ENCODE measurements at places on chromosomes 13 and 19. TPM values are rescaled to one million over a fixed set of nuclear protein-coding genes. Genes with fewer than 3 reads are reported as not detected.
A peak's percentile ranks its signal among the peaks of the same experiment; 100 is the strongest.

DNA sequence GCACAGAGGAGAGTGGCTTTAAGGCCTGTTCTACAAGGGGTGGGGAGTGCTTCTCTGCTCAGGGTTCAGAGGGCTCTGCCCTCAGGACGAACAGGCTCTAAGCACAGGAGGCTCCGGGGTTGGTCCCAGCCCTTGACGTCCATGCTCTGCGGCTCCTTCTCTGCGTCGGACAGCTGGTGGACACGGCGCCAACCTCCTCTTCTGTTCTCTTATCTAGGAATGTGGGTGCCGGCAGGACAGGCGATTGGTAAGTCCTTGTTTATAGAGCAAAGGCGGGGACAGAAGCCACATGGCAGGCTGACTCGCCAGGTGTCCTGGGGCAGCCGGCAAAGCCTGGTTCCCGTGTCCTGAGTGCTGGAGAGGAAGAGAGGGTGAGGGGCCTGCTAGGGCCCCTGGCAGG, 8.4 kb upstream of the RPS15 start:
- DNase-seq, result peak; percentile 65

DNA sequence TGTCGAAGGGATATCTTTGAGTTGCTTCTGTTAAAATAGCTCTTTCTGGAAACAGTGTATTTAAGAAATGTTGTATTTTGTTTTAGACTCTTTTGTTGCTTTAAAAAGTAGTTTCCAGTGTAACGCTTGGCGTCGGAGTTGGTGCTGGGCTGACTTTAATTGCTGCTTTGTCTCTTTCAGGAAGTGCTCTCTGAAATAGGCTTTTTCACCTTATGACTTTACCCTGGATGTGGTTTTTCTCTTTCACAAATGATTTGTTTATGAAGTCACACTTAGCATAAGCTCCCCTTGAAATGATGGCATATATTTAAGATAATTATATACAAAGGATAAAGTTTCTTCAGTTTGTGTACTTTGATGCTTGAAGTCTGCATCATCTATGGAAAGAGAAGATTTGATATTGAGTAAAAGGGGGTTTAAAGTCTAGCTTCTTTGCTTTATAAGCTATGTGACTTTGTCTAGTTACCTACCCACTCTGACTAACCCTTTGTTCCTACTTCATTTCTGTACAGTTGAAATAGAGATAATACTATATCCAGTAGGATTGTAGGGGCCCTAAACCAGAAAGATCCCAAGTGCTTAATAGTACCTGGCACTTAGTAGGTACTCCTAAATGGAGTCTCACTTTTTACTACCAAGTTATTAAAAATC, at the start of gene GPR18:
GPR18 (minus strand) TSS at position 170 of the 651 bp plus-strand sequence. CDS start 2,507 bp downstream, outside the sequence.
- no peak for DNase-seq

GRCh38 chr19:43784241-43784980, 3.6 kb upstream of the KCNN4 start:
- peak; percentile 74 for DNase-seq

GRCh38 chr19:50703915-50704796, 15.4 kb downstream of the SHANK1 start:
- DNase-seq, result no peak

Gene IZUMO2
- not detected for total RNA-seq

DNA sequence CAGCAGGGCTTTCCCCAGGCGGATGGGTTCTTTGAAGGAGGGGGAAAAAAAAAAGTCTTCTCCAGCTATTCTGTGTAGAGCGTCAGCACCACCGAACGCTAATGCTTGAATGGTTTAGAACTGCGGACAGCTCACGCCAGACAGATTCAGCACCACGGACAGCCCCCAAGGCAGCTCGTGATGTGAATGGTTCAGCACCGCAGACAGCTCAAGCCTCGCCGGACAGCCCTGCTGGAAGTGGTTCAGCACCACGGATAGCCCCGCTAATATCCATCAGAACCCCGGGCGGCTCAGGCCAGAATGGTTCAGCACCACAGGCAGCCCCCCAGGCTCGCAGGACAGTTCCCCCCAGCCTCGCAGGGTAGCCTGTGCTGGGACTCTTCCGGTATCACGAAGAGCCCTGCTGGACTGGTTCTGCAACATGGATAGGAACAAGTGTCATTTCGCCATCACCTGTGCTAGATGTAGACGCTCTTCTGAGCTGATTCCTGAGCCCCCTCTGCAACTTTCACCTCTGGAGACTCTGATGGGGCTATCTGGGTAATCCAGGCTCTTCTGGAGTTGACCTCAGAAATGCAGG, 4.9 kb upstream of the SMIM17 start:
- DNase-seq, result peak; percentile 70

GRCh38 chr13:80444240-80445015, 103.5 kb upstream of the SPRY2 start:
- no peak for DNase-seq

- DNase-seq, result no peak
These were observed 94.8 kb upstream of the SOX1 start for GRCh38 chr13:111971891-111972780.

GRCh38 chr19:3838661-3839060, 30.2 kb downstream of the ZFR2 start:
- DNase-seq, result no peak

GRCh38 chr13:90974249-90974975, 373.1 kb upstream of the MIR17HG start:
- DNase-seq, result no peak

- DNase-seq, result no peak
These were observed 25.9 kb downstream of the PRAM1 start for GRCh38 chr19:8476524-8476923.

DNA sequence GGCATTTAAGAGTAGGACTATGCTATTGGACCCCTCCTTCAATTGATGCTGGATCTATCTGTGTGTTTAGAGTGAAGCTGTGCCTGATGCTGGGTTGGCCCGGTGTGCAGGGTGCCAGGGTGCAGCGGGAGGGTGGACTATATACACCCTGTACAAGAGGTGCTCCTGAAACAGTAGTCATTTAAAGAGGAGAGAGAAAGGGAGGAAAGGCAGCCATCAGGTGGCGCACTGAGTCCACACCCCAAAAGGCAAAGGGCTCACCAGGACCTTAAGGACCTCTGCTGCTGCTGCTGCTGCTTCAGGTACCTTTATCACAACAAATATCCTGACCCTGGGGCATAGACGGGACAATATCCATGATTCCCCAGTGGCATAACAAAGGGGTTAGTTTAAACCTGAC, 39.4 kb downstream of the ZNF136 start:
- DNase-seq, result no peak

DNA sequence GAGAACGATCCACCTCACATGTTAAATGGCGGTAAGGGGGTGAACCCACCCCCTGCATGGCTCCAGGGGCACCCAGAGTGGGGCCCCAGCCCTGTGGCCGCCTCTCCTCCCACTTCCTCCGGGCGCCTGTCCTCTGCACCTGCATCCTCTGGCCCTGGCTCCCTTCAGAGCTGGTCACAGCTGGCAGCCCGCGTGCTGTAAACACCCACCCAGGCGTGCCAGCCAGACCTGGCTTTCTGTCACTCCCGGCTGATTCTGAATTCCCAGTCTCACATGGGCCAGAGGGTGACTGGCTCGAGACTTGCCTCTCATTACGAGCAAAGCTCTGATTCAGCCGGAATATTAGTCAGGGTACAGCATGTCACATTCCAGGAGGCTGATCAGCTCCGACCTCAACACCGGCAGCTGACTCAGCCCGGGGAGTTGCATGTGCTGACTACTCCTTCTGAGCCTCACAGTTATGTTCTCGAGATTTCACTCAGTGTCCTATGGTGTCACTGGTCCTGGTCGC, 75.1 kb downstream of the GNG7 start:
- DNase-seq, result peak; percentile 84

Gene HSPB6
- total RNA-seq, result 14.2 TPM

GRCh38 chr13:26921918-26922317, 161.3 kb upstream of the GPR12 start:
- no peak for DNase-seq

GRCh38 chr19:11064831-11065303, 24.4 kb upstream of the LDLR start:
- DNase-seq, result no peak

DNA sequence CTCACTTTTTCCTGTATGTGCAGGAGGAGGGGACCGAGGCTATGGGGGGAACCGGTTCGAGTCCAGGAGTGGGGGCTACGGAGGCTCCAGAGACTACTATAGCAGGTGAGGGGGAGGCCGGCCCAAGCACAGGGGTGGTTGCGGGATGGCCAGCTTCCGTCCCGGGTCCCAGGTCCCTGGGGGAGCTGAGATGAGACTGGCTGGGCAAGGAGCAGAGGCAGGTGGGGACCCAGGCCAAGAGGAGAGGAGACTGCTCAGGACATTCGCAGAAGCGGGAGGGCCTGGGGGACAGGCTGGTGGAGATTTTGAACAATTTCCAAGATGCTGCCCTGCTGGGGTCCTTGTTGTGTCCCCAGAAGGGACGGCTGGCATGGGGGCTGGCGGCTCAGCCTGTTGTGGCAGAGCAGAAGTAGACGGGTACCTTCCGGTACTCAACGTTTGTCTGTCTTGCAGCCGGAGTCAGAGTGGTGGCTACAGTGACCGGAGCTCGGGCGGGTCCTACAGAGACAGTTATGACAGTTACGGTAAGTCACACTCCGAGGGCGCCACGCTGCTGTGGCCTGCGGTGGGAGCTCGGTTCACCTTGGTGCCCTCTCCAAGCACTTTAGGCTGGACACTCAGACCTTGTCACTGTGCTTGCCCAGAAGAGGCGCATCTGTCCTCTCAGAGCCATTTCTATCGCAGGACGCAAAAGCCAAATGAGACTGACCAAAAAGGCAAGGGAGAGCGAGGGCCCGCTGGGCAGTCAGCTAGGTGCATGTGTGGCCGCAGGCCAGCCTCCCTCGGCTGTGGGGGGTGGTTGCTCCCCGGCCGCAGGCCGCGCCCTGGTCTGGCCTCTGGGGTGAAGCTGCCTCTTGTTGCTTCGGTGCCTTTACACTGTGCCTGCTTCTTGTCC, 2.6 kb downstream of the CIRBP start:
- DNase-seq, result no peak

Gene CLEC17A
- total RNA-seq, result not detected

DNA sequence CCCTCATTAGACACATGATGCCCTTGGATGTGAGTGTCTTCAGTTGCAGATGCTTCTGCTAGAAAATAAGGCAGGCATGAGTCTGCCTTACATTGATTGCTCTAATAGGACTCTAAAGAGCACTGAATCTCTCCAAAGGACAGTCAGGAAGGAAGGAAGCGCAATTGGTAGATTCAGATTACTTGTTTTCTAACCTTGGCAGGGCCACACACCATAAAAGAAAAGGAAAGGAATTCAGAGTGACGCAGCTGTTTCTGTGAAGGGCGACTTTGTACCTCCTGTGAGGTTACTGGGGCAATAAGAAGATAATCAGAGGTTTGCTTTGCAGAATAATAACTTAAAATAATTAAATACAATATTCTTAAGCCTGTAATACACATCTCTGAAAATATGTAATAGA, 48.0 kb downstream of the FRY start:
- DNase-seq, result no peak

GRCh38 chr13:79401259-79402070, 4.6 kb downstream of the RBM26 start:
- DNase-seq, result no peak

Gene PBX4
- total RNA-seq, result 3.2 TPM

Gene OLFM4
- total RNA-seq, result 18.3 TPM

DNA sequence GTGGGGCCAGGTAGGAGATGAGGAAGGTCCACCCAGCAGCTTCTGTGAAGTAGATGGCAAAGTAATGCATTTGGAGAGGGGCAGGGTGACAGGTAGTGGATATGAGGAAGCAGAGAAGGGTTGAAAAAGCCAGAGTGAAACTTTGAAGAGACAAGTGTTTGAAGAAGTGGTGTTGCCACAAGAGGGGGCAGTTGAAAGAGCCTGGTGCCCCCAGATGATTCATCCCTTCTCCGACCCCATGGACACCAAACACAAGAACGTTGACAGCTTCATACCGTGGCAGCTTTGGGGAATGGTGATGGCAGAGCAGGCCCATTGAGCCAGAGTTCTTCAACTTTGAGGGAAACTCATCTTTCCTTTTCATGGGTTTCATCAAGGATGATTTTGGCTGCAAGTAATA, 19.9 kb downstream of the IFNL3 start:
- no peak for DNase-seq

DNA sequence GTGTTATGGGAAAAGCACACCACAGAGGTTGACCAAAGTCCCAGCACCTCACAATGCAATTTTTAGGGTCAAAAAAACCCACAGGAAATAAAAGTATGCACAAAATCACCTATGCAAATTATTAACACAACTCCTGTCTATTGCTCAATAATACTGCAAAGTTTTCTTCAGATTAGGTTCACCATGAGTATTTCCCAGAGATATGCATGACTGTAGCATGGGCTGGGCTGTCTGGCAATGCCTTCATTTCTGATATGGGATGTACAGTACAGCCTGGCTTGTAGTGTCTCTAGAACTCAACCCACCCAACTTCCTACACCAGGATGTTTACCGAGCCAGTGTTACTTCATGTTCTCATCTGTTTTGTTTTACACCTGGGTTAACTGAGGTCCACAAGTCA, 698.7 kb upstream of the ARGLU1 start:
- DNase-seq, result no peak

GRCh38 chr13:109088624-109088917, 459.2 kb downstream of the MYO16 start:
- DNase-seq, result no peak

GRCh38 chr13:27024776-27025492, 146.7 kb downstream of the USP12 start:
- no peak for DNase-seq

DNA sequence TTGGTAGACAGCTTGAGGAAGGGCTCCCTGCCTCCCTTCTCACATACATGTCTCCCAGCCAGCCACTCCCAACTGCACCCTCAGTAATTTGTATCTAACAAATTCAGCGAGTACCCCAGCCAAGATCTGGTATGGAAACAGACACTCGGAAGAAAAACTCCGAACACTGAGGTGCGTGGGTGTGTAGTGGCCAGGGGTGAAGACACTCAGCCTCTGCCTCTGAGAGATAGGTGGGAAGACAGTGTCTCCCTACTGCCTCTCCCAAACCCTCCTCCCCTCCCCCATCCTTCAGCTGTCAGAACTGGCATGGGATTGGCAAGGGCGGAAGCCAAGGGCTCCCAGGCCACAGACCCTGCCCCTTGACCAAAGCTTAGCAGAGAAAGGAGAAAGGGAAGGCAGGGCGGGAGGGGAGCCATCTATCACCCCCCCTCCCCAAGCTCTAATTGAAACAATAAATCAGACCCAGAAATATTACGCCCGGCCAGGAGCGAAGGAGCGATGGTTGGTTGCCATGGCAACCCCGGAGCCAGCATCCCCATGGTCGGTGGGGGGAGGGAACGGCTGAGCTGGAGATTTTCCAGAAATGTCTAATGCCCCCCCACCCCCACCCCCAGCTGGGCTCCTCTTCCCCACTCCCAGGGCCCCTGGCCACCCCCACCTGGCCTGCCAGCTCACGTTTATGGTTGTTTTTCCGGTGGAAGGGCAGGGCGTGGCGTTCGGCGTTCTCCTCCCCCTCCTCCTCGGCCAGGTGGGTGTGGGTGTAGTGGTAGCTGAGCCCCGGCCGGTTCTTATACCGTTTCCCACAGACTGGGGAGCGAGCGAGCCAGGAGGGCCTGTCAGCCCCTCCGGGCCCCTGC, 7.0 kb downstream of the DPF1 start:
- DNase-seq, result no peak

DNA sequence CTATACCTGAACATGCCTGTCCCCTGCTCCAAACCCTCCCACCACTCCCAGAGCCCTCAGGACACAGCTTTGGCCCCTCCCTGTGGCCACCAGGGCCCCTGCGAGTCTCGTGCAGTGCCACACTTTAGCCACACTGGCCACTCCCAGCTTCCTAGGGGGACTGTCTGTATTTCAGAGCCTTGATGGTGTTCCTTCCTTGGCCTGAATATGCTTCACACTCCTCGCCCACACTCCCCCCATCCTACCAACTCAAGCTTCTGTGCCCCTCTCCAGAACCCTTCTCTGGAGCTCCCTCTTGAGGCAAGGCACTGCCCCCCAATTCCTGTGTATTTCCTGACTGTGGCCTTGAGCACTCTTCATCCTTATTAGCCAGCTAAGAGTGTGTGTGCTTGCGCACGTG, 80.2 kb downstream of the DPF1 start:
- DNase-seq, result no peak
